Ascending aorta (tissue), 2 donors: ENCODE measurements at places on chromosomes 6 and 20. TPM values are rescaled to one million over a fixed set of nuclear protein-coding genes. Genes with fewer than 3 reads are reported as not detected.

DNA sequence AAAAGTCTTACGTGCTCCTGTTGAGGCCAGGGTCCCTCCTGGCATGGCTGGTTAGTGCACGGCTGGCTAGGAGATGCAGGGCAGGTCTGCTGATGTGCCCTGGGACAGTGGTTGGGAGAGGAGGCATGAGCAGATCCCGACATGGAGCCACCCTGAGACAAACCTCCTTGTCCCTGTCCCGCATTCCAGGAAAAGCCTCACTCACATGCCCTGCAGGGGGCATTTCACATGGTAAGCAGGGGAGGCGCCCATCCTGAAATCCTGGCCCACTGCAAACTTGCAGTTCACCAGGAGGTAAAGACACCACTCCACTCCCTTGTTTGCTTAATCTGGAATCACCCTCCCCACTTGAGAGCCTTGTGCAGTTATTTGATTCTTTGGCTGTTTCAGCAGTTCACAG is 116.7 kb upstream of the SLC24A3 start:
- no peaks in the 10 kb centered on the region for H3K36me3 ChIP-seq
- no peak for DNase-seq
- H3K4me1 ChIP-seq, result no peaks in the 10 kb centered on the region
- H3K27ac ChIP-seq, result no peak overlapping the region
- no peak overlapping the region for H3K4me3 ChIP-seq

GRCh38 chr20:731891-732560 is 36.3 kb downstream of the SLC52A3 start:
- H3K27me3 ChIP-seq, result peaks cover 15% of the 10 kb centered on the region
- no peak overlapping the region for H3K4me3 ChIP-seq
- H3K4me1 ChIP-seq, result peaks cover 5% of the 10 kb centered on the region
- no peak for DNase-seq
- H3K27ac ChIP-seq, result no peak overlapping the region
- no peaks in the 10 kb centered on the region for H3K36me3 ChIP-seq

DNA sequence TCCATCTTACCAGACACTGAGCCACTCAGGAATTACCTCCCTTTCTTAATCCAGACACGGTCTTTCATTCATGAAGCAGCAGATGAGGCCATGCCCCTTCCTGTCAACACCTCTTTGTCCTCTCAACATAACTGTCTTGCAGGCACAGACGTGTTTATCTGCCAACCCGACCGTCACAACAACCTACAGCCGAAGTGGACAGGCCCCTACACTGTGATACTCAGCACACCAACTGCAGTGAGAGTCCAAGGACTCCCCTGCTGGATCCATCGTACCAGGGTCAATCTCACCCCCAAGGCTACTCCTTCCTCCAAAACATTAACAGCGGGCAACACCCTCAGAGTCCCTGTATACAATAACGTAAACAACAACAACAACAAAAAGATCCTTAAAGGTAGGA is 30.6 kb upstream of the ULBP3 start:
- no peak for DNase-seq
- no peak overlapping the region for H3K4me3 ChIP-seq
- H3K4me1 ChIP-seq, result no peaks in the 10 kb centered on the region
- H3K27ac ChIP-seq, result no peak overlapping the region

DNA sequence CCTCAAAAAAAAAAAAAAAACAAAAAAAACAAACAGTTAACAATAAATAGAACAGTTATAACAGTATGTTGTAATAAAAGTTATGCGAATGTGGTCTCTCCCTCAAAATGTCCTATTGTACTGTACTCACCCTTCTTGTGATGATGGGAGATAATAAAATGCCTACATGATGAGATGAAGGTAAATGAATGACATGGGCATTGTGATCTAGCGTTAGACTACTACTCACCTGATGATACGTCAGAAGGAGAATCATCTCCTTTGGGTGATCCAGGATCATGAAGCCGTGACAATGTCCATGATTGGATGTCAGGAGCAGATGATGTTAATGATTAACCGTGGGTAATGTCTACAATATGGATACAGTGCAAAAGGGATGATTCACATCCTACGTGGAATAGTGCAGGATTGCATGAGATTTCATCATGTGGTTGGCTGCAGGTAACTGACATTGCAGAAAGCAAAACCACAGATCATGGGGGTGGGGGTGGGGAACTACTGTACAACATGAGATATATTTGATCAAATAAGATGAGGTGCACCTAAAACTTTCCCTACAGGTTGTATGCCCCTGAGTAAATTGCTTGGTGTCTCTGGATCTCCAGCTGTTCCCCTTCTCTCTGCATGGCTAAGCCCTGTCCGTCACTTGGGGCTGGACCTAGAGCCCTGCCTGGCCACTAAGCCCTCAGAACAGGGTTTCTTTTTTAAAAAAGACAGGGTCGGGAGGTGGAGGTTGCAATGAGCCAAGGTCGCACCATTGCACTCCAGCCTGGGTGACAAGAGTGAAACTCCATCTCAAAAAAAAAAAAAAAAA is 6.2 kb upstream of the RBCK1 start:
- H3K4me3 ChIP-seq, result no peak overlapping the region
- no peak for DNase-seq
- no peaks in the 10 kb centered on the region for H3K27me3 ChIP-seq

DNA sequence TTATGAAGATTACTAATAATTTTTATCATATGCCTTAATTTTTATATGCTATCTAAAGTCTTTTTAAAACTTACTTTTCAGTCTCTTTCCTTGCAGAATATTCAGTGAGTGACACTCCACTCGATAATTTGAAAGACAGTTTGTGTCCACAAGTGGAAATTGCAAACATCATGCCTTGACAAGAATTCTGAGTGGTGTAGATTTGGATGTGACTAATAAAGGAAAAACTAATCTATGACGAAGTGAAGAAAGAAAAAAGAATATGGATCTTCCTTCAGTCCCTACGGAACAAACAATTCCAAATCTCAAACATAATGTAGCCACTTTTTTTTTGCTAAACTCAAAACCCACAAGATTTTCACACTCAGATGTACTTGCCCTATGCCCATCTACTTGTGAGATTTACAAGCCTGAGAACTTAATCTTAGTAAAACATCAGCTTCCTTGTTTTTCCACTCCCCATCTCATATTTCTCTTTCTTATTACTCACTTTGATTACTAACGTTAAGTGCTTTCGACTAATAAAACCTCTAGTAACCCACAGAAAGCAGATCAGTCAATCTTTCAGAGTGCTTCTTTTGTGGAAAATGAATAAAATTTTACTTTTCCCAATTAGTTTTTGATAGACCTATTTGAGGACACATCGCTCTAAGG is 1155.8 kb downstream of the GRIK2 start:
- no peak overlapping the region for H3K4me3 ChIP-seq
- H3K27ac ChIP-seq, result no peak overlapping the region
- DNase-seq, result no peak
- H3K4me1 ChIP-seq, result no peaks in the 10 kb centered on the region
- no peaks in the 10 kb centered on the region for H3K36me3 ChIP-seq
- no peaks in the 10 kb centered on the region for H3K27me3 ChIP-seq

DNA sequence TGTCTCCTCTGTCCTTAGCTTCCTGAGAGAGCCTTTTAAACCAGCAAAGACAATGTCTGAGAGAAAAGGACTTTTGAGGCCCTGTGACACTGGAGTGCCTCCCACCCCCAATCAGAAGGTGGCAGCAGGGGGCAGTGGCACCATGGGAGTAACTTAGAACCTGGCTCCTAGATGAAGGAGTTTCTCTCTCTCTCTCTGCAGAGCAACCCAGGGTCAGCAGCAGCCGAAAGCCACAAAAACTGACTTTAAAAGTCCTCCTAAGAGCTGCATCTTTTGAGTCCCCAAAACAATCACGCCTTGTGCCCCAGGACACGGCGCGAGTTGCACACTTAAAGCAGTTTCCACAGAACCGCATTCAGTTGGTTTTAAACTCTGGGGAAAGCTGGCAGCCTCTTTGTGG is 5.3 kb upstream of the TCP11 start:
- H3K36me3 ChIP-seq, result no peaks in the 10 kb centered on the region
- no peak for DNase-seq
- H3K4me3 ChIP-seq, result no peak overlapping the region
- H3K27me3 ChIP-seq, result no peaks in the 10 kb centered on the region

GRCh38 chr6:169070506-169071176 is 183.0 kb downstream of the THBS2 start:
- H3K4me3 ChIP-seq, result no peak overlapping the region
- H3K36me3 ChIP-seq, result no peaks in the 10 kb centered on the region
- peak; percentile 91 for DNase-seq
- no peaks in the 10 kb centered on the region for H3K4me1 ChIP-seq
- peak overlapping the region; percentile 71 for H3K27ac ChIP-seq
- no peaks in the 10 kb centered on the region for H3K27me3 ChIP-seq

DNA sequence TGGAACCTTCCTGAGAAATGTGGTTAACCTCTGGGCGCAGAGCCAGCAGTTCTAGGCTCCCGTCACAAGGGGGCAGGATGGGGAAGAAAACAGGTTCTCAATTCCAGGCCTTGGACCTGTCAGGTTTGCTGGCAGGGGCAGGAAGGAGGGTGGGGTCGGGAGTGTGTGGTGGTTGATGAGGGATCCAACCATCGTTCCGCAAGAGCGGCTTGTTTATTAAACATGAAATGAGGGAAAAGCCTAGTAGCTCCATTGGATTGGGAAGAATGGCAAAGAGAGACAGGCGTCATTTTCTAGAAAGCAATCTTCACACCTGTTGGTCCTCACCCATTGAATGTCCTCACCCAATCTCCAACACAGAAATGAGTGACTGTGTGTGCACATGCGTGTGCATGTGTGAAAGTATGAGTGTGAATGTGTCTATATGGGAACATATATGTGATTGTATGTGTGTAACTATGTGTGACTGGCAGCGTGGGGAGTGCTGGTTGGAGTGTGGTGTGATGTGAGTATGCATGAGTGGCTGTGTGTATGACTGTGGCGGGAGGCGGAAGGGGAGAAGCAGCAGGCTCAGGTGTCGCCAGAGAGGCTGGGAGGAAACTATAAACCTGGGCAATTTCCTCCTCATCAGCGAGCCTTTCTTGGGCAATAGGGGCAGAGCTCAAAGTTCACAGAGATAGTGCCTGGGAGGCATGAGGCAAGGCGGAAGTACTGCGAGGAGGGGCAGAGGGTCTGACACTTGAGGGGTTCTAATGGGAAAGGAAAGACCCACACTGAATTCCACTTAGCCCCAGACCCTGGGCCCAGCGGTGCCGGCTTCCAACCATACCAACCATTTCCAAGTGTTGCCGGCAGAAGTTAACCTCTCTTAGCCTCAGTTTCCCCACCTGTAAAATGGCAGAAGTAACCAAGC is 29.6 kb downstream of the SRSF3 start:
- peaks cover 46% of the 10 kb centered on the region for H3K4me1 ChIP-seq
- H3K27ac ChIP-seq, result no peak overlapping the region
- DNase-seq, result peak; percentile 43
- H3K4me3 ChIP-seq, result no peak overlapping the region
- no peaks in the 10 kb centered on the region for H3K27me3 ChIP-seq

DNA sequence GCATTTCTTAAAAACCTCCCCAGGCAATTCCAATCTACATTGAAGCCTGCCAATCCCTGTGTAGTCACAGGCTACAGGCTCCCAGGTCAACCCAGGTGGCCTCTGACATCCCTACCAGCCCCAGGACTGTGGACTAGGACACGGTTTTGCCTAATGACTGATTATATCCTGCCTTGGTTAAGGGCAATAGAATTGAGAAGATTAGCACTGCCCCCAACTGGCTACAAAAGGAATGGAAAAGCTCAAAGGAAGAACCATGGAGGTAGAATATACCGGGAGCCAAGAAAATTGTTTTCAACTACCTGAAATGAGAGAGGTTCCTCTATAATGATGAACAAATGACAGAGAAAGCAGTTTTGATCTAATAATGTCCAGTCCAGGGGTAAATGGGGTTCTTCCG is 421.1 kb upstream of the AGPAT4 start:
- H3K36me3 ChIP-seq, result no peaks in the 10 kb centered on the region
- no peak for DNase-seq

GRCh38 chr6:55208478-55209458 is 34.5 kb downstream of the HCRTR2 start:
- no peak overlapping the region for H3K4me3 ChIP-seq
- DNase-seq, result no peak
- no peaks in the 10 kb centered on the region for H3K36me3 ChIP-seq
- no peaks in the 10 kb centered on the region for H3K4me1 ChIP-seq

GRCh38 chr6:112300896-112301295 is 46.2 kb upstream of the RFPL4B start:
- H3K27ac ChIP-seq, result no peak overlapping the region
- no peak overlapping the region for H3K4me3 ChIP-seq
- H3K36me3 ChIP-seq, result no peaks in the 10 kb centered on the region

- H3K27me3 ChIP-seq, result no peaks in the 10 kb centered on the region
- no peaks in the 10 kb centered on the region for H3K36me3 ChIP-seq
- H3K27ac ChIP-seq, result no peak overlapping the region
- no peaks in the 10 kb centered on the region for H3K4me1 ChIP-seq
- no peak overlapping the region for H3K4me3 ChIP-seq
- DNase-seq, result no peak
Measured at GRCh38 chr6:11083491-11083890, 10.1 kb upstream of the SMIM13 start.

GRCh38 chr6:373773-374724 is 17.5 kb upstream of the IRF4 start:
- DNase-seq, result no peak
- H3K36me3 ChIP-seq, result no peaks in the 10 kb centered on the region
- H3K27ac ChIP-seq, result no peak overlapping the region
- H3K4me1 ChIP-seq, result no peaks in the 10 kb centered on the region

DNA sequence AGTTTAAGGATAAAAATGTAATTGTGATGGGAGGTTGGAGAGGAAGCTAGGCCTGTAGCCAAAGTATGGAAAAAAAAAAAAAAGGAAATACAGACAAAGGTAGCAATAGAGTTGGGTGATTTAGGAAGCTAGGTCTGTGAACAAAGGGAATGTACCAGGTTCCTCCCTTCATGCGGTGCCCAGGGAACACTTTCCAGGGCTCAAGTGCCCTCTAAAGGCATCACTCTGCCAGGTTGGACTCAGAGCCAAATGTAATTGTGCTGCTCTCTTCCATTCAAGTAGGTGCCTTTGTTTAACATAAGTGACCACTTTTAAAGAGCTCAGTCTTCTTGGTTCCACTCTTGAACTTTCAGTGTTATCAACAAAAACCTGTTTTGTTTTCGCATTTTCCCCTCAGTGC is 159.7 kb upstream of the AHI1 start:
- no peak overlapping the region for H3K27ac ChIP-seq
- DNase-seq, result no peak
- H3K4me1 ChIP-seq, result no peaks in the 10 kb centered on the region
- no peaks in the 10 kb centered on the region for H3K36me3 ChIP-seq

DNA sequence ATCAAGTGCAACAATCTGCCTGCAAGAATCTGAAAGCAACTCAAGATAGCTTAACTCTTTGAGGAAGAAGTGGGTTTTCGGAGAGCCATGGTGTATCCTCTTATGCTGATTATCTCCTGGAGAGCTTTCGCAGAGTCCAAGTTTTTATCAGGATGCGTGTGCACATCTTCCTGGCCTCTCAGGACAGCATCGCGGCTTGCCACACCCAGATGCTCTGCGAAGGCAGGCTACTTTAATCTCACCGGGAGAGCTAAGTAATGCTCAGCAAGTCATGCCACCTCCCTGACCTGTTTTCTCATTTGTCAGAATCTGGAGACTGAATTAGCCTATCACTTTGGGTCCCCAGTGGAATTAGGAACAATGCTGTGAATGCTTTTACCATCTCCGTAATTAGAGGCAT is 52.9 kb downstream of the TTI1 start:
- no peak overlapping the region for H3K27ac ChIP-seq
- H3K36me3 ChIP-seq, result peaks cover 25% of the 10 kb centered on the region
- no peak for DNase-seq
- peaks cover 1% of the 10 kb centered on the region for H3K4me1 ChIP-seq

The MEP1A gene
- not detected for total RNA-seq

The MOCS1 gene
- 45.4 TPM for total RNA-seq

The SYNDIG1 gene
- 13.7 TPM for total RNA-seq

The APOBEC2 gene
- not detected for total RNA-seq

The SLC22A2 gene
- not detected for total RNA-seq

The LSM2 gene
- total RNA-seq, result 61.3 TPM

The EIF2S2 gene
- total RNA-seq, result 19.3 TPM
